Naive thymus-derived CD8-positive, alpha-beta T cell (primary cell): ENCODE measurements at places on chromosomes 7 and 10. TPM values are rescaled to one million over a fixed set of nuclear protein-coding genes. Genes with fewer than 3 reads are reported as not detected.

GRCh38 chr10:129959544-129960480 is 4.3 kb downstream of the EBF3 start:
- DNase-seq, result no peak

DNA sequence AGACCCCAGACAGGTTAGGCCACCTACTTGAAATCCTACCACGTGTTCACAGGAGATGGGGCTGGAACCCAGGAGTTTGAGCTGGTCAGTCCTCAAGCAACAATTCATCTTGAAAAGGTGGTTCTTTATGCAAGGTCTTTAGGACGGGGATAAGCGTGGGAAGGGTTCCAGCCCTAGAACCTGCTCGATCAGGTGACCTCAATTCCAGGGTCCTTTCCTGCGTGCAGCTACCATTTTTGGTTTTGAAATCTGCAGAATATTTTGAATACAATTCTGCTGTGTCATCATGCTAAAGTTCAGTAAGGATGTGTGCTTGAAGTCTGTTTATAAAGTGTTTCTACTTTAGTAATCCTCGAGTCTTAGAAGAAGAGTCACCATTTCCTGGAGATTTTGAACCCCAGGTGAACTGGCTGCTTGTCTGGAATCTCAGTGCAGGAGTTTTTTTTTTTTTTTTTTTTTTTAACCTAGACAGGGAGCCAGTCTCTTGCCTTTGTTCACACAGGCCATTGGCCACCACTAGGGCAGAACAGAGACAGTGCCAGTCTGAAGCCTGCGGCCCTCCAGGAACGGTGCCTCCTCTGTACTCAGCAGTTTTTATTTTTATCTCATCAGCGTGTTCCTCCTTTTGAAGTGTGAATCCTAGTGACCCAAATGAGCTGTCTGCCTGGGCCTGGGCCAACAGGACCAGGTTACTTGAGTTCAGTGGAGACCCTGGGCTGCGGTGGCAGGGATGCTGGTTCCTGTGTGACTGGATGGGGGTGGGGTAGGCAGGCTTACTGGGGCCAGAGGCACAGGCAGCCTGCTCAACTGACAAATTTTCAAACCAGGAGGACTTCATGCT is 54.6 kb downstream of the EEPD1 start:
- no peak for DNase-seq

DNA sequence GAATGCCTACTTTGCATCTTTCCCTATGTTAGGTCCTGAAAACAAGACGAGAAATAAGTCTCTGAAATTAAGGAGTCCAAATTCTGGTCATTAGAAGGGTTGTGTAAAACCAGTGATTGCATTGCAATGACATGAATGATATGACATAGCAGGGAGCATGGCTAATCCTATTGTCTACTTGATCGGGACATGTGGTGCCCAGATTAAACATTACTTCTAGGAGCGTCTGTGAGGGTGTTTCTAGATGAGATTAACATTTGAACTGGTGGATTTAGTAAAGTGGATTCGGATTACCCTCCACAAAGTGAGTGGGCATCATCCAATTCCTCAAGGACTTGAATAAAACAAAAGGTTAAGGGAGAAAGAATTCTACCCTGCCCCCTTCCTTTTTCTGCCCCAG is 434.9 kb upstream of the KLF6 start:
- DNase-seq, result no peak

DNA sequence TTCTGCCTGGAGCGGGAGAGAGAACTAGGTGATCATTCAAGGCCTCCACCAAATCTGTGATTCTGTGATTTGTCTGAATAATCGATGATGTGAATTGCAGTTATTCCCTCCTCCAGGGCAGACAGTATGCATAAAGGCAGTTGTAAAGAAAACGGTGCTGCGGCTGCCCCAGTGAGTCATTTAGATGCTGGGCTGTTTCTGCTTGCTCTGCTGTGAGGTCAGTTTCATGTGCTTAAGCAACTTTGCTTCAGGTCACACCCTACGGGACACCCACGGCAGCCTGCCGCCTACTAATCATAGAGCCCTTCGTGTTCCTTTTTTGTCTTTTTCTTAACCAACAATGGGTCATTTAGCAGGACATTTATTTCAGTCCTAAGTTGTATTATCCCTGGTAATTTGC is 158.1 kb upstream of the PITRM1 start:
- no peak for DNase-seq

DNA sequence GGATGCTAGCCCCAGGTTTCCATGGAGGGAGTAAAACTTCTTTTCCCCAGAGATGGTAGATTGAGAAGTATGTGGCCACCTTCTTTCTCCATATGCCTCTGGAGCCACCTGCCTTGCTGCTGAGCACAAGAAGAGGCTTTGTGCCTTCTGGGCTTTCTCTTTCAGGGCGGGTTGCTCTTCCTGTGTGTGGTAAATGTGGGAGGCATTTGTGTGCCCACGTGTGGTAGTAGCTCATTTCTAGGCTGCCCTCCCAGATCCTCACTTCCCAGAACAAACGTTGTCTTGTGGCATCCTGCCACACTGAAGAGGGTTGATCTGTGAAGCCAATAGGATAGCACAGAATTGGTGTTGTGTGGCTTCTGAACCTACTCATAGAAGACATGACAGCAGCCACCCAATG is 342.0 kb upstream of the PODXL start:
- no peak for DNase-seq

- no peak for DNase-seq
Measured at GRCh38 chr7:54813398-54813797, 54.4 kb upstream of the SEC61G start.

GRCh38 chr7:31550432-31550831 is 36.5 kb downstream of the ITPRID1 start:
- DNase-seq, result no peak

- no peak for DNase-seq
Measured at GRCh38 chr10:22593636-22594198, 120.7 kb downstream of the PIP4K2A start.

Gene GSTO2
- total RNA-seq, result 1.5 TPM

Gene NDUFB2
- 98.5 TPM for total RNA-seq

Gene SLC37A3
- 38.3 TPM for total RNA-seq

Gene EBLN1
- total RNA-seq, result not detected

Gene IKZF1
- total RNA-seq, result 416 TPM

Gene DENND2A
- not detected for total RNA-seq

Gene CRYGN
- total RNA-seq, result 0.39 TPM

Gene LIPJ
- 0.22 TPM for total RNA-seq
